ENCODE measurements at places on chromosomes 5 and 9.

- DNase-seq, result no peak
Measured at GRCh38 chr9:8244505-8245092, 445.0 kb upstream of the DMAC1 start.

DNA sequence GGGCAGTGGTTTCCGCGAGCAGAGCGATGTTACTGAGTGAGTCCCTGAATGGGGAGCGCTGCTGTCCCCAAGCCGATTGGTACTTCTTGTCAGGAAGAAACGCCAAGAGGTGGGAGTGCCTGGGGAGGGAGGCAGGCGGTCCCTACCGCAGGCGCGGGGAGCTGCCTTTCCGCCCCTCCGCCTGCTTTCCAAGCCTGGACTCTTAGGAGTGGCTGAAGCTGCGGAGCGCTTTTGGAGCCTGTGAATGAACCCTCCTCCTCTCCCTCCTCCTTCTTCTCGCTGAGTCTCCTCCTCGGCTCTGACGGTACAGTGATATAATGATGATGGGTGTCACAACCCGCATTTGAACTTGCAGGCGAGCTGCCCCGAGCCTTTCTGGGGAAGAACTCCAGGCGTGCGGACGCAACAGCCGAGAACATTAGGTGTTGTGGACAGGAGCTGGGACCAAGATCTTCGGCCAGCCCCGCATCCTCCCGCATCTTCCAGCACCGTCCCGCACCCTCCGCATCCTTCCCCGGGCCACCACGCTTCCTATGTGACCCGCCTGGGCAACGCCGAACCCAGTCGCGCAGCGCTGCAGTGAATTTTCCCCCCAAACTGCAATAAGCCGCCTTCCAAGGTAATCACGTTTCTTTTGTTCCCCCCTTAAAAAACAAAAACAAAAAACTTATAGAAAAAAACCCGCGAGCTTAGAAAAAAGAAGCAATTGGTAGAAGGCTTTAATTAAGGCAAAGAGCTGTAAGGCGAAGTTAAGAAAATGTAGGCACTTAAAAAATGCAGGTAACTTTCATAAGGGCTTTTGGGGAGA lies at the start of gene VCAN:
VCAN (plus strand) TSS at position 340 of the 808 bp plus-strand sequence. CDS start 11,775 bp downstream, outside the sequence.
- peak; percentile 26 for DNase-seq

DNA sequence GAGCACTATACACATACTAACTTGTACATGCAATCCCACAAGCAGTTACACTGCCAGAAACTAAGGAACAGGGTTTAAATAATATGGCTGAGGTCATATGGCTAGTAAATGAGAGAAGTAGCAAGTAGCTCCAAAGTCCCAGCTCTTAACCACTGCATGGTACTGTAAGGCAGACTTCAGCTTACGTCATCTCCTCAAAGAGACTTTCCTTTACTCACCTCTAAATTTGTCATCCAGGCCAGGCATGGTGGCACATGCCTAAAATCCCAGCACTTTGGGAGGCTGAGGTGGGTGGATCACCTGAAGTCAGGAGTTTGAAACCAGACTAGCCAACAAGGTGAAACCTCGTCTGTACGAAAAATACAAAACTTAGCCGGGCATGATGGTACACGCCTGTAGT lies 20.4 kb upstream of the SELENOP start:
- no peak for DNase-seq

GRCh38 chr5:61162832-61163567 lies 732 bp upstream of the SMIM15 start:
- no peak for DNase-seq

DNA sequence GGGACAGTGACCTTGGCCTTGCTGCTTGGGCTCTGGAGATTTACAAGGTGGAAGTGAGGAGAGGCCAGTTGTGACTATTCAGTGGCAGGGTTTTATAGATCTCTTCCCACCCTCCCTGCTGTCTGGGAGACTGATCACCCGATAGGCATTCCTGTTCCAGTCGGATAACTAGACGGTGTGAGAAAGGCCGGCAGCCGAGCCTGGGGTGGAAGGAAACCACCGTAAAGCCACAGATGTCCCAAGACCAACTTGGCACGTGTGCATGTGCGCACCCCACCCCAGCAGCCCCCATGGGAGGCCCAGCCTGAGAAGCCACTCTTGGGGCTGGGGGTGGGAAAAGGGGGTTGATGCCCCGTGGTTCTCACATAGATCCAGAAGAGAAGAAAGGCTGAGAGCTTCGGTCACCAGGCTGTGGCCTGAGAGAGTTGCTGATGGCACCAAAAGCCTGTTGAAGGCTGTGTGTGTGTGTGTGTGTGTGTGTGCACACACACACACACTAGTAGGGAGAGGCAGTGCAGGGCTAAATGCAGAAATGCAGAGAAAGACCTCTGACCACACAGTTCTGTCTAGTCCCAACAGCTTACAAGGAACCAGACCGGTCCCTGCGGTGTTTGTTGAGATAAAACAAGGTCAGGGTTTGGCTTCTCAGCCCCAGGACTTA lies 225.8 kb downstream of the FANCC start:
- no peak for DNase-seq

GRCh38 chr9:133874060-133874657 lies 118.0 kb downstream of the VAV2 start:
- no peak for DNase-seq

All from head of caudate nucleus (tissue), 42 donors.